Immature natural killer cell (primary cell): ENCODE measurements at places on chromosomes 13 and 19.

GRCh38 chr19:39001041-39001440 lies 25.5 kb upstream of the FBXO17 start:
- no peak for DNase-seq

DNA sequence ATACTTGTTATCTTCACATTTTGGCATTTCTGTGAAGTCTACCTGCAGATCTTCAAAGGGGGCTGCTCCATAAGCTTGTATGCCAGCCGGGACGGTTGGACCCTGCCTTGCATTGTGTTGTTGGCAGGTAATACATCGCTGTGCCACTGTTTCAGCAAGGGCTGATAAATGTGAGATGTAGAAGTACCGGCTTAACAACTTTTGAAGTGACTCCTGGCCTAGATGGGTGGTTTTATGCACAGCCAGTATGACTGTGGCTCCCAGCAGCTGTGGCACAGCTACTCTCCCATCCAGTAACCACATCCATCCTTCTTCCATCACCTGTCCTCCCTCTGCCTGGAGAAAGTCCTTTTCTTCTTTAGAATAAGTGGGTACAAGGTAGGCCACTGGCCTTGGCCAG lies 19.7 kb downstream of the ZNF700 start:
- no peak for DNase-seq

- no peak for DNase-seq
Measured at GRCh38 chr19:7811989-7812388, 18.0 kb upstream of the EVI5L start.

- DNase-seq = no peak
Measured at GRCh38 chr13:83048419-83048818, 833.9 kb downstream of the SLITRK1 start.

DNA sequence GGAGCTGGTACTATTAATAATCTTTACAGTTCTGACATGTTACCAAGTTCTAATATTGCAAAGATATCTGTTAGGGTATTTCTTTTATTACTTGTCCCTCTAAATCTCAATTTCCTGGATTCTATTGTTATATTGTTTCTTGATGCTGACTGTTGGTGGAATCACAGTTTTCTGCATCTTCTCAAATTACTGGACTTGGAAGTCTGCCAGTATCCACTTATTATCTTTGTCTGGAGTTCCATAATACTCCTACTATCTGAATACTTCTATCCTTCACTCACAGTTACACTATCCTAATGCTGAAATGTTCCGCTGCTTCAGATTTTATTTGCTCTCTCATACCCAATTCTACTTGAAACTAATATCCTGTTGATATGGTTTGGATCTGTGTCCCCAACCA lies 1985.7 kb upstream of the PRR20A start:
- no peak for DNase-seq

GRCh38 chr19:19826875-19827274 lies 5.3 kb upstream of the ZNF506 start:
- no peak for DNase-seq

- DNase-seq = no peak
Measured at GRCh38 chr13:50969691-50970090, 60.1 kb downstream of the RNASEH2B start.

DNA sequence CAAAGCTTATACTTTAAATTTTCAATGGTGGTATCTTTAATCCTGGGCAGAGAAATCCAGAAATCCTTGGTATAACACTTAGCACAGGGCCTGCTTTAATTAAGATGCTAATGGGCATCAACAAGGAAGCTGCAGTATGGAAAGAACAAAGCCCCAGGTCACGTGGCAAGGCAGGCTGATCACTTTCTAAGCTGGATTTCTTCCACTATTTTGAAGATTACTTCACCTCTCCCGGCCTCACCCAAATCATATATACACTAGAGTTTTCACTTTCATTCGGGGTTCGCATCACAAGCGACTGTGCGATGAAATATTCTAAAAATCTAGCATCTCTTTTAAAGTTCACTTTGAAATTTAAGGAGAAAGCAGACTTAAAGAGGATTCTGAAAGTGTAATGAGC lies 71.8 kb downstream of the STARD13 start:
- no peak for DNase-seq

DNA sequence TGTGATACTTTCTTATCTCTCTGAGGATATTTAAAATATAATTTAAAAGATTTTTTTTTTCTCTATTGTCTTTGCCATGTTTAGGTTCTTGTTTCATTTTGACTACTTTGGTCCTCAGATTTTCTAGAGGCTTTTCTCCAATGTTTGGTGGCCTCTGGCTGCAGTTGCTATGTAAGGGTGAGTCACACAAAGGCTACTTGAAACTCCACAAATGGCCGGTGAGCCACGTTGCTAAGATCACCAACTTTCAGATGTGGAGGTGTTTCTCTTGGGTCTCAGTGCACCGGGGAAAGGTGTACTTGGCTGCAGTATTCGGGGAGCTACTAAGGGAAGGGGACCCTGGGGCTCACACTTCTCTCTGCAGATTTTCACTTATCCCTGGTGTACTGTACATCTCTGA lies 248.1 kb downstream of the HS6ST3 start:
- no peak for DNase-seq

GRCh38 chr13:107066355-107066754 lies 498.4 kb upstream of the ARGLU1 start:
- no peak for DNase-seq

- DNase-seq = no peak
Measured at GRCh38 chr19:30222428-30222873, 149.7 kb upstream of the ZNF536 start.

DNA sequence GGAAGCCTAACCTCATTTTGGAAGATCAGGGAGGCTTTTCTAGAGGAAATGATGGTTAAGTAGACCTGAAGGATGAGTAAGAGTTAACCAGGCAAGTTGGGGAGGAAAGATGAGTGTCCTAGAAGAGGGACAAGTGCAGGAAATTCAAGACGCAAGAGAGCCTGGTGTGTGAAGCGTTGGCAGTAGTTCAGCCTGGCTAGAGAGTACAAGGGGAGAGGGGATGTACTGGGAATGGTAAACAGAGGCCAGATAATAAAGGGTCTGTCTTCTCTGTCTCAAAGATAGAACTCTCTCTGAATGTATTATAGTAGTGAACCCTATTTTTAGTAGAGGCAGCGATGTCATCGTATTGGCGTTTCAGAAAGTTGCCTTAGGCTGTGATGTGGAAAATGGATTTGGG lies 9.7 kb downstream of the DPY19L3 start:
- DNase-seq = no peak

DNA sequence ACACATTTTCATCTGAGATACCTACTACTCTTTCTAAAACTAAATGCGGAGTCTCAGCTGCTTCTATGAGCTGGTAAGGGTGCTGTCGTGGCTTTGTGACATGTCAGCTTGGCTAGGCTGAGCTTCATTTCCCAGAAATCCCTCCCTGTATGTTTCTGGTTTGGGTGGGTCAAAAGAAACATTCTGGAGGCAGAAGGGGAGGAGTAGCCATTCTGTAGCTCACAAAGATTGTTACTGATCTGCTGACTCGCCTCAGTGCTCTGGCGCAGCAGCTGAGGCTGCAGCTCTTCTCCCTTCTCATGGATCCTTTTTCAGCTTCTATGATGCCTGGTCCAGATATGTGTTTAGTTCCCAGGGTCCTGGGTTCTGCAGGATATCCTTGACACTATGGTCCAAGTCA lies 114.7 kb downstream of the RAP2A start:
- no peak for DNase-seq

- DNase-seq = no peak
Measured at GRCh38 chr13:67296511-67296910, 66.4 kb upstream of the PCDH9 start.

DNA sequence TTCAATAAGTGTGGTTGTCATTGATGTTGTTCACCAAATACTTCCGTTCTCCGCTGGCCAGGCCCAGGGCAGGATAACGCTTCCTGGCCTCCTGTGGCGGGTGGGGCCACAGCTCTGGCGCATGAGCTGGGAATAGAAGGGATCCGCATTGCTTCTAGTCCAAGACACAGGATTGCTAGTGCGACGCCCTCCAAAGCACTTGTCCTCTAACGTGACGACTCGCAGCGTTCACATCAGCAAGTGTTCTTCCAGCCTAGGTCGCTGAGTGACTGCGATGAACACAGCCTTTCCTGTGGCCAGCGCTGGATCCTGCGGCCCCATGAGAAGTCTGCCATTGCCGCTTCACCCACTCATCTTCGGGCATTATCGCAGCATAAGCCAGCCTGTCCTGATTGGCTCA lies 39.4 kb downstream of the VSTM2B start:
- DNase-seq = no peak

GRCh38 chr19:49421039-49421877 lies 2.0 kb downstream of the PTH2 start:
- no peak for DNase-seq

DNA sequence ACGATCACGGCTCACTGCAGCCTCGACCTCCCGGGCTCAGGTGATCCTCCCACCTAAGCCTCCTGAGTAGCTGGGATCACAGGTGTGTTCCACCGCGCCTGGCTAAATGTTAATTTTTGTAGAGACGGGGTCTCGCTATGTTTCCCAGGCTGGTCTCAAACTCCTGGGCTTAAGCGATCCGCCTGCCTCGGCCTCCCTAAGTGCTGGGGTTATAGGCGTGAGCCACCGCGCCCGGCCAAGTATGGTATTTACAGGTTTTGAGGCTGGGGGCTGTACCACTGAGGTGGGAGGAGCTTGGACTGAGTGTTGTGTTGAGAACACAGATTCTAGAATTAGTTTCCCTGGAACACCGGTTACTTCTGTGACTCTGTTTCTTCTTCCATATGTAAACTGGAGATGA lies 452 bp upstream of the PPM1N start:
- no peak for DNase-seq

DNA sequence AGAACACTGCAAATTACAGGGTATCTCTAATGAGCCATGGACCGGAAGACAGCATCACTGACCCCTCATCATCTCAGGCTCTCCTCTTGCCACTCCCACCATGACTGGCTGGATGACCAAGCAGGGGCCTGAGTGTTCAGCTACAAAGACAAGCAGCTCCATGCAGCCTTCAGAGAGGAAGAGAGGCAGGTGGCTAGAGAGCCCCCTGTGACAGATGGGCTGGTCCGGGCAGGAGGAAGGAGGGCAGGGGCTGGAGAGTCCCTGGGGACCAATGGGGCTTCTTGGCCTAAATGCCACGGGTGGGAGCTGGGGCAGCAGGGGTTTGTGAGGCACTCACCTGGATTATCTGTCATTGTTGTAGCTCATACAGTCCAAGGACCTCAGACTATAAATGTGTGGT lies 12.8 kb upstream of the RASA3 start:
- no peak for DNase-seq

DNA sequence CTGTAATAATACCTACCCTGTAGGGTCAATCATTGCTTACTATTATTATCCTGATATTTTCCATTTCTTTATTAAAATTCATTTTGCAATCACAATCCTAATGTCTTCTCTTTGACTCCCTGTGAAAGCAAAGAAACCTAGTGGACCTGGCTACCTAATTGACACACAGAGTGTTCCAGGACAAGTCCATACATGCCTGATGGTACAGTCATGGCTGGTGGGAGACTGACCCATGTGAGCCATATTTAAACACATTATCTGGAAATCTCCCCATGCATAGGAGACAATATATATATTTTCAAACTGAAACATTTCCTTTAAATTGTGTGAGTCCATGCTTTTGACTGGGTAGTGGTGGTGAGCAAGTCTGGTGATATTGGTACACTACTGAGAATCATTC lies 230.6 kb upstream of the DACH1 start:
- no peak for DNase-seq

GRCh38 chr19:30649934-30650614 lies 277.9 kb downstream of the ZNF536 start:
- peak; percentile 2 for DNase-seq

DNA sequence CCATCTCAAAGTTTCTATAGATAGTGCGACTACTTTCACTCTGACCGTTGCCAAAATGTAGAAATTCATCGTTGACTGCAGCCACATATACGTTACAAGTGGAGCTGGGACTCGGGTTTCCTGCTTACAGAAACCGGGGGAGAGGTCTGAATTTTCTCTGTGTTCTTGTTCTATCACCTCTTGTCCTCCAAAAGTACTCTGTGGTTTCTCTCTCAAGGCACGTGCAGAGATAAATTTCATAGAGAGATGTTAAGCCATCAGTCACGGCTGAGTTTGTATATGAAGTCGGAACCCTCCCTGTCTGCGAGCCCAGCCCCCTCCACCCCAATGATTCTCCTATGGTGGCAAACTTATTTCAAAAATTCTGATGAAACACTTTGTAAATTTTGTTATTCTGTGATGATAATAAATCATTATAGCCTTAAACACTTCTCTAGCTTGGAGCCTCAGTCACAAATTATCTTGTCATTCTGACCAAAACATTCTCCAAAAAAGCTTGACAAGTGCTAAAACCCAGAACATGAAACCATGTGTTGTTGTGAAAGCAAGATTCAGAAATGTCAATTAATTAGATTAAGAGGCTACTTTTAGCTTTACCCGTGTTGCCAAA lies 87.5 kb downstream of the TSHZ3 start:
- no peak for DNase-seq

DNA sequence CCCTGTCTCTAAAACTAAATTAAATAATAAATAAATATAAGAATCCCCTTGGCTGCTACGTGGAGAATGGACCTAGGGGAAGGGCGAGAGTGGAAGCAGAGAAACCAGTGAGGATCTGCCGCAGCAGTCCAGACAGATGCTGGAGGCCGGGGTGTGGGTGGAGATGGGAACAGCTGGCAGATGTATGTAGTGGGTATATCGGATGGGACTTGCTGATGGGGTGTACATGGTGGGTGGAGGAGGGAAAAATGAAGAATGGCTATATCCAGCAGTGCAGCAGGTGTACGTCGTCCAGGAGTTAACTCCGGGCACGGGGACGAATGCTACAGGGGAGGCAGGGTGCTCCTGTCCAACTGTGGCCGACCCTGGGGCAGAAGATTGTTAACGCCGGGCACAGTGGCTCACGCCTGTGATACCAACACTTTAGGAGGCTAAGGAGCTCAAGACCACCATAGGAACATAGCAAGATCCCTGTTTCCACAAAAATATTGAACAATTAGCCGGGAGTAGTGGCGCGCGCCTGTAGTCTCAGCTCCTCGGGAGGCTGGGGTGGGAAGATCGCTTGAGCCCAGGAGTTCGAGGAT lies 654 bp downstream of the CEP89 start:
- no peak for DNase-seq

GRCh38 chr13:107734891-107735625 lies 480.3 kb downstream of the LIG4 start:
- DNase-seq = no peak

DNA sequence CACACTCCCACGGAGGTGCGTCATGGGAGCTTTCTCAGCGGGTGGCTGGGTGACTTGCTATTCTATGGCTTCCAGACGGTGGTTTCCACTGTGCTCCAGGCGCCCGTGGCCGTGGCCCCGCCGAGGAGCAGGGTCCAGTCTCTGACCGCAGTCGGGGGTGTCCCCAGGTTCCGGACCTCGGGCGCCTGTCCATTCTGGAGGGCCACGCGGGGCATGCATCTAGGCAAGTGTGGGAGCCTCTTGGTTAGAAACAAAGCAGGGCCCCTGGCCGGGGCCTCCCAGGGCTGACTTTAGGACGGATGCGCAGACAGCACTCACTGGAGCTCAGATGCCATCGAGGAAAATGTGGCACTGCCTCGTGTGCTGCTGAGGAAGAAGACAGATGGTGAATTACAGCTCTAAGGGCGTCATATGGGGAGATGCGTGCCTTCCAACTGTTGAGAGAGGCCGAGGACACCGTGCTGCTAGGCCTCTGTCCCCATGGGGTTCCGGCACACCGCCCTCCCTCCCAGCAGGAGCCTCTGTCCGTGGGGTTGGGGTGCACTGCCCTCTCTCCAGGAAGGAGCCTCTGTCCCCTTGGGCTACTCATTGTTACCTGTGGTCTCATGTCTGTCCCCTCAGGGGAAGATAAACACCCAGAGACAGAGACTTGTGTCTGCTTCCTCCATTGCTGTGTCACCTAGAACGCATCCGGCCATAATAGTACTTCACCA lies 38.1 kb downstream of the TMEM255B start:
- DNase-seq = no peak

GRCh38 chr19:11247391-11247790 lies 8.0 kb downstream of the ANGPTL8 start:
- DNase-seq = no peak
